CD4-positive, alpha-beta T cell (primary cell): ENCODE measurements at places on chromosomes 7 and 10. TPM values are rescaled to one million over a fixed set of nuclear protein-coding genes. Genes with fewer than 3 reads are reported as not detected.

GHITM gene
- total RNA-seq: 64.7 TPM

LIPF gene
- not detected for total RNA-seq

ZNF804B gene
- total RNA-seq: not detected

CLRN3 gene
- not detected for total RNA-seq

- H3K27ac ChIP-seq: peak overlapping the region; percentile 98
- DNase-seq: peak; percentile 36
Observed at GRCh38 chr7:112449353-112449752, 907 bp upstream of the IFRD1 start.

DNA sequence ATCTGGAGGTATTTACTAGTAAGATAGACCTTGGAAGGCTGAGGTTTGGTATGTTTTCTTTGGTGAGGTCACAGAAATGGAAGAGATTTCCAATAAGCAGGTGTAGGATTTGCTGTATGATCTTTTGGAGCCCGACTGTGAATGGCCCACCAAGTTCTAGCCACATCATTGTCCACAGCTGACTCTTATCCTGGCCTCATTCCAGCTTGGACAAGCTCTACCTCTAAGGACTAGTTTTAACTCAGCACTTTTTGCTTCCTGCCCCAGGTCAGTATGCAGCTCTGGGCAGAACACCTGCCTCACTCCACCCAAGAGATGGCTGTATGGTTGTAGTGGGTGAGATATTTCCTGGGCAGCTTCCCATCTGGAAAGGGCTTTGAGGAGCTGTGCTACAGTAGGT is 6.1 kb upstream of the CPA4 start:
- H3K27ac ChIP-seq: no peak overlapping the region
- DNase-seq: no peak
- H3K4me1 ChIP-seq: no peaks in the 10 kb centered on the region
- H3K36me3 ChIP-seq: no peaks in the 10 kb centered on the region
- H3K27me3 ChIP-seq: no peaks in the 10 kb centered on the region

GRCh38 chr7:136359333-136359903 is 382.3 kb upstream of the MTPN start:
- H3K4me3 ChIP-seq: no peak overlapping the region
- no peak for DNase-seq
- no peaks in the 10 kb centered on the region for H3K27me3 ChIP-seq
- H3K36me3 ChIP-seq: no peaks in the 10 kb centered on the region
- no peak overlapping the region for H3K27ac ChIP-seq
- no peaks in the 10 kb centered on the region for H3K4me1 ChIP-seq

DNA sequence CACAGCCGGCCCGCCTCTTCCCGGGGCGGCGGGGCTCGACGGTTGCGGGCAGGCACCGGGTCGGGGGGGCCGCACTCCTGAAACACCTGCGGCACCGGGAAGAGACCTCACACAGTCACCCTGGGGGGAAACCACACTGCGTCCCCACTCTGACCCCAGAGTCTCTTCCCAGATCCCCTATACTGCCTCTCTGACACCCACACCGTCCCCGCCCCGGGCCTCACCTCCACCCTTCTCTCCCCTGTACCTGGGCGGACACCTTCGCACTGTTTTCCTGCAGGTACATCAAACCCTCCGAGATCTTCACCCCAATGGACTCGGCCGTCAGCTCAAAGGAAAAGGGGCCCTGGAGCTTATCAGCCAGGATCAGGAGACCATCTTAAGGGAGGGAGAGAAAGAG is 3.4 kb upstream of the GAL3ST4 start:
- H3K4me1 ChIP-seq: peaks cover 64% of the 10 kb centered on the region
- H3K27me3 ChIP-seq: peaks cover 3% of the 10 kb centered on the region
- H3K4me3 ChIP-seq: peak overlapping the region; percentile 36
- no peak for DNase-seq
- H3K36me3 ChIP-seq: no peaks in the 10 kb centered on the region

DNA sequence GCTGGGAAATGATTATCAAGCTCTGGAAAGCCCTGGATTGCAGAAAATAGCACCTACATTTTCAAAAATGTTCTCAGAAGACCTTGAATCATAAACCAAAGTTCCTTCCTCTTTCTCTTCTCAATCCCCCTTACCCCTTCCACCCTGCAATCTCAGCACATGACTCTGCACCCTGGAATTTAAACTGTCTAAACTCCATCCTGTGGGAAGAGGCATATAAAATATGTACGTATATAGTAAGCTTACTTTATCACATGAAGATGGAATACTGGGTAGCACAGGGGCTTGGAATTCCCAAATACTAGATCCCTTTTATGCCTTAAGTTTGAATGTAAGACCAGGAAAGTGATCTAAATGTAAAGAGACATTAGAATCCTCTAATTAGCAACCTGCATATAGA is 7.7 kb downstream of the AGMO start:
- no peaks in the 10 kb centered on the region for H3K4me1 ChIP-seq
- H3K27ac ChIP-seq: no peak overlapping the region

DNA sequence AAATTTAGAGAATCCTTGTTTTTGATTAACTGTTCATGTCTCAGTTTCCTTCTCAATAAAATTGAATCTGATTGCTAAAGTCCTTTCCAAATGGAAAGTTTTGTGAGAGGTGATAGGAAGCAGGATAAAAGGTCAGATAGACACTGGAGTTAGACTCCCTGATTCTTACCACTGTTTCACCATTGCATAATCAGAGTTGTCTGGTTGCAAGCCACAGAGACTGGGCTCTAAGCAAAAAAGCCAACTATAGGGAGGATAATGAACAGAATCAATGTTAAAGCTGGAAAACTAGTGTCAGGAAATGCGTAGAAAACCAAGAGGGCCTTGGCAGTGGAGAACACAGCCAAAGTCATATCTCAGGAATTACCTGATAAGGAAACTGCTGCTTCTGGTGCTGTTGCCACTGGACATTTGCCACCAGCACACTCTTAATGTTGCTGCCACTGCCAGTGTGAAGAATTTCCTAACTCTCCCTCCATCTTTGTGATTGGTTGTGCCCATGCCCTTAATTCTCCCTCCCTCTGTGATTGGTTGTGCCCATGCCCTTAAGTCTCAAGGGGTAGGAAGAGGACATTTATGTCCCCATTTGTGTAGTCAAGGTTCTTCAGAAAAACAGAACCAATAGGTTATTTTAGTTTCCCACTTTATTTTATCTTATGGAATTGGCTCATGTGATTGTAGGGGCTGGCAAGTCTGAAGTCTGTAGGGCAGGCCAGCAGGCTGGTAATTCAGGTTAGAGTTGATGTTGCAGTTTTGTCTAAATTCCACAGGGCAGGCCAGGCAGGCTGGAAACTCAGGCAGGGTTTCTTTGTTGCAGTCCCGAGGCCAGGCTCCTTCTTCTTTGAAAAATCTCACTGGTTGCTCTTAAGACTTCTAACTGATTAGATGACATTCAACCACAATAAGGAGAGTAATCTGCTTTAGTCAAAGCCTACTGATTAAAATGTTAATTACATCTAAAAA is 639.0 kb downstream of the REEP3 start:
- H3K27ac ChIP-seq: no peak overlapping the region
- H3K4me1 ChIP-seq: no peaks in the 10 kb centered on the region
- DNase-seq: no peak
- H3K36me3 ChIP-seq: no peaks in the 10 kb centered on the region
- H3K27me3 ChIP-seq: no peaks in the 10 kb centered on the region

- no peaks in the 10 kb centered on the region for H3K36me3 ChIP-seq
- H3K4me3 ChIP-seq: no peak overlapping the region
- H3K4me1 ChIP-seq: no peaks in the 10 kb centered on the region
- no peak overlapping the region for H3K27ac ChIP-seq
- no peak for DNase-seq
Observed at GRCh38 chr10:56763090-56763489, 402.0 kb upstream of the ZWINT start.

GRCh38 chr7:115008465-115009114 is 86.7 kb downstream of the MDFIC start:
- peak overlapping the region; percentile 57 for H3K27ac ChIP-seq
- H3K36me3 ChIP-seq: peaks cover 6% of the 10 kb centered on the region
- H3K4me3 ChIP-seq: peak overlapping the region; percentile 33
- peaks cover 47% of the 10 kb centered on the region for H3K4me1 ChIP-seq

- DNase-seq: no peak
- no peak overlapping the region for H3K27ac ChIP-seq
- H3K36me3 ChIP-seq: no peaks in the 10 kb centered on the region
- H3K4me1 ChIP-seq: no peaks in the 10 kb centered on the region
Observed at GRCh38 chr7:74149603-74150002, 24.6 kb upstream of the EIF4H start.

DNA sequence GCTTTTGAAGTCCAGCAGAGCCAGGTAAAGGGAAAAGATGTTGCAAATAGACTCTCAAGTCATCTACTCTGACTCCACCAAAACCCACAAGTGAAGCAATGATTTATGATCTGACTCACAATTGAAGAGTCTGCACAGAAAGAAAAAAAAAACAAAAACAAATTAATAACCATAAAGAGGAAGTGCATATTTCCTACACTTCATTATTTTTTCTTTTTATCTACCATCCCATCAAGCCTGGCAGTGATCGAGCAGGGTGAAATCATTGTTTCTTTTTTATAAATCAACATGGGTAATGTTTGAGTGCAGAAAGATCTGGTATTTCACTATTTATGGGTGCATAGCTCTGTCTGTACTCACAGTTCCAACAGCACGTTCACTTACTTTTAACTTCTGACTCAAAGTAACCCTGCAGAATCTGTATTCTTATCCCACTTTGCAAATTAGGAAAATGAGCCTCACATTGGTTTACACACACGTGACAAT is 829.0 kb downstream of the TNS3 start:
- no peak overlapping the region for H3K27ac ChIP-seq
- no peaks in the 10 kb centered on the region for H3K36me3 ChIP-seq
- no peak overlapping the region for H3K4me3 ChIP-seq
- DNase-seq: no peak

DNA sequence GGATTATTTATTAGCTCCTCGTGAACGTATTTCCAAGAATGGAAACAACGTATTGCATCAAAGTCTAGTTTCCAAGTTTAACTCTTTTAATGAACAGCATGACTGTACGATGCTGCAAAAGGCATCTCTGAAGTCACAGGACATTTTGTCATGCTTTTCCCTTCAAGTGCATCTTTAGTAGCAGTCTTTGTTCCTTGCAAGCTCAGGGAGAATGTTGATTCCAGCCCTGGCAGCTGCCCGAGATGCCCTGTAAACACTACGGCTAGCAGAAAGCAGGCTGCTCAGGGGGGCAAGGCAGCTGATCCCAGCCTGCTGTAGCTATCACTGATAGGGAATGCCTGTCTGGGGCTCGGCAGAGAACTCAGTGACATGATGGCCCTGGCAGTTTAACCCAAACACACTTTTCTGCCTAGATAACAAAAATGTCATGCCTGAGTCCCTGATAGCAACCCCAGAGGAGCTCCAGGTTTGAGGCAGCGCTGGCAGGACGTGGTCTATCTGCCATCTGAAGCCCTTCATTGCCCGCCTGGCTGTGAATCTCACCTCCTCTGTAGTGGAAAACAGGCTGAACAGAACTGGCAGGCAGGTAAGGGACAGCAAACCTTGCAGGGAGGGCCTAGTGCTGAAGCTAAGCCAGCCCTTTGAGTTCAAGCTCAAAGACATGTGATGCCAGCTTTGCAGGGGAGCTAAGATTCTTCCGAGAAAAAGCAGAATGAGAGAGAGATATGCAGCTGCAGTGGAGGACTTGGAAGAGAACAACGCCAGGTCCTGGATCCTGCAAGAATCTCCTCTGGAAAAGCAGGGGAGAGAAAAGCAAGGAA is 264.6 kb downstream of the SNX10 start:
- no peak overlapping the region for H3K27ac ChIP-seq
- no peaks in the 10 kb centered on the region for H3K36me3 ChIP-seq
- H3K4me1 ChIP-seq: no peaks in the 10 kb centered on the region
- no peak for DNase-seq
- no peaks in the 10 kb centered on the region for H3K27me3 ChIP-seq

GRCh38 chr7:4787947-4788626 is 12.7 kb downstream of the AP5Z1 start:
- no peaks in the 10 kb centered on the region for H3K27me3 ChIP-seq
- no peak overlapping the region for H3K4me3 ChIP-seq
- H3K36me3 ChIP-seq: peaks cover 82% of the 10 kb centered on the region
- H3K27ac ChIP-seq: no peak overlapping the region
- no peak for DNase-seq

DNA sequence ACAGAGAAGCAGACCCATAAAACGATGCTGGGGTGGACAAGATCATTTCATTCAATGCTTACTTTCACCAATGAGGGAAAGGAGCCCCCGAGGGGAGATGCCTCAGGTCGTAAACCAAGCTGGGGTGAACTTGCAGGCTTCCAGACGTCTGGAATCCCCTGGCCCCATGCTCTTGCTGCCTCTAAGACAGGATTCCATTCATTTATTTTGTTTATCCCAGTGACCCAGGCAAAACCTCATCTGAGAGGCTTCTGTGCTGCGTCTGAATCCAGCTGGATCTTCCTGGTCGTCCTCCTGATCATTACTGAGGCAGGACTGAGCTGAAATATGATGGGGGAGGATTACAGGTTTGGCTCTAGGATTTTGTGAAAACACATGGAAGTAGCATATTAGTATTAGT is 182.9 kb downstream of the MYOF start:
- no peak for DNase-seq
- no peaks in the 10 kb centered on the region for H3K4me1 ChIP-seq
- no peak overlapping the region for H3K4me3 ChIP-seq
- H3K27me3 ChIP-seq: no peaks in the 10 kb centered on the region
- H3K36me3 ChIP-seq: no peaks in the 10 kb centered on the region

- H3K4me3 ChIP-seq: no peak overlapping the region
- no peaks in the 10 kb centered on the region for H3K36me3 ChIP-seq
- H3K27me3 ChIP-seq: peaks cover 4% of the 10 kb centered on the region
- no peak overlapping the region for H3K27ac ChIP-seq
Observed at GRCh38 chr10:78531088-78531487, 497.4 kb downstream of the RPS24 start.

DNA sequence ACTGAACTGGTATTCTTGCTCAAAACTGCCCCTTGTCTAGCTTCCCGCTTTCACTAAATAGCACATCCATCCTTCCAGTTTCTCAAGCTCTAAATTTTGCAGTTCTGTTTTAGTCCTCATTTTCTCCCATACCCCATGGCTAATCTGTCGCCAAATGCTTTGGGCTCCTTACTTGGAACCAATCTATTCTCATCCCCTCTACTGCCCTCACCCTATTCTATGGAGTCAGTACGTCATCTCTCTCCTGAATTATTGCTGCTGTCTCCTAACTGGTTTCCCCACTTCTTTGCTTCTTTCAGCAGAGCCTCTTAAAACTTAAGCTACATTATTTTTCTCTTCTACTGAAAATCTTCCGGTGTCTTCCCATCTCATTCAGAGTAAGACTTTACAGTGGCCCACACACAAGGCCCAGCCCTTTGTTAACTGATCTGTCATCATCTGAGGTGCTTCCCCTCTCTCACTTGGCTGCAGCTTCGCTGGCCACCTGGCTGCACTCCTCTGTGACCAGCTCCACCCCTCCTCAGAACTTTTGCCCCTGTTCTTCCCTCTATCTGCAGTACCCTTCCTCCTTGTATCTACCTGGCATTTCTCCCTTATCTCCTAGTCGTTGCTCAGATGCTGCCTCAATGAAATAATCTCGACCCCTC is 9.9 kb downstream of the STARD3NL start:
- no peak overlapping the region for H3K27ac ChIP-seq
- no peak for DNase-seq
- H3K27me3 ChIP-seq: no peaks in the 10 kb centered on the region
- H3K36me3 ChIP-seq: no peaks in the 10 kb centered on the region
- H3K4me3 ChIP-seq: no peak overlapping the region
